ENCODE measurements at places on chromosomes 1 and 21.

DNA sequence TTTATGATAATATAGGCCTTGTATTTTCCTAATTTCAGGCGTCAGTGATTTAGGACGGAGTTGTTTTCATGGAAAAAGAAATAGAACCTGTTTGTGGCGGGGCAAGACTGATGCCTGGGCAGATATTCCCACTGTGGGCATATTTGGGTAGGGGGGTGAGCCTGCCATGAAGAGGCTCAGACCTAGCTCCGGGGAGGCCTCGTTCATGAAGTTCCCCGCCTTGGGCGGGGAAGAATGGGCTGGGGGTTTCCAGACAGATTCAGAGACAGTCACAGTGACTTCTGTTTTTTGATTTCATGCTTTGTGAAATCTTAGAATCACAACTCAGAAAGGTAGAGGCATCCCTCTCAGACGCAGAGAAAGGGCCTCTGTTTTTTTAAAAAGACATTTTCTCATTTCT lies 36.1 kb downstream of the RUNX3 start:
- no peak for DNase-seq

DNA sequence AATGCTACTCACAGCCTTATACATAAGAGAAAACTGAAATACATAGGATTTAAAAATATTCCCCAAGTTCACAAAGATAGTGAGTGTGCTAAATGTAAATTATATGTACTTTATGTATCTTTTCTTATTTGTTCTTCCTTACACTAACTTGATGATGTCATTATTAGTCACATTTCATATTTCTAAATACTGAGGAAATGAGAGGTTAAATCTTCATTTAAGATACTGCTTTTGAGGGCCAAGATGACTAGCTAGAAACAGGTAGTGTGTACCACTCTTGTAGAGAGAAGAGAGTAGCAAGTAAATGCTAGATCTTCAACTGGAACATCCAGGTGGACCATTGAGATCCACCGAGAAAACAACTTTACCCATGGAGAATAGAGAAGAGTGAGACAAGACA lies 29.8 kb downstream of the PYHIN1 start:
- DNase-seq, result no peak

DNA sequence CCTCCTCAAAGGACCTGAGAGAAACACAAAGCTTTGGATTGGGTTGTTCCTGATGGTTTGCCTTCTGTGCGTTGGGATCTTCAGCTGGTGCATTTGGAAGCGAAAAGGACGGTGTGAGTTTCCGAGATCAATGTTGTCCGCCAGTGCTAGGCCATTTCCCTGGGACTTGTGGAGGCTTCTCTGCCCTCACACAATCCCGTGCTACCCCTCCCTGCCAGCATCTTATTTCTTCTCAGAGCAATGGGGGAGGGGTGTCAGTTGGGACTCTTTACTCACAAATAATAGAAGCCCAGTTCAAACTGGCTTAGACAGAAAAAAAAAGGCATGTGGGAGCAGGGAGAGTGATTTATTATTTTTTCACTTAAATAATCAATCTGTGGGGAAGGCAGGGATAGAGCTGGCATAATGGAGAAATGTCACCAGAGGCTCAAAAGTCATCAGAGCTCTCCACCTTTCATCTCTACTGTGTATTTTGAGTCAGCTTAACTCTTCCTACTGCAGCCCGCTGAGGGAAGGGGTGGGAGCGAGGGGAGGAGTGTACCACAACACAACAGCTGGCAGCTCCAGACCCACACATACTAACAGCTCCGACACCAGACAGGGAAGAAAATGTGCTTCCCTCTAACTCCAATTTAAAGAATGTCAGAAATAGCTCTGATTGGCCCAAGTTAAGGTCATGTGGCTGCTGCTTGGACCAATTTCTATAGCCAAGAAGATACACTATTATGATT lies 22.4 kb downstream of the LY9 start:
- DNase-seq, result no peak

GRCh38 chr1:235749755-235750300 lies 100.2 kb upstream of the GNG4 start:
- DNase-seq, result no peak

- DNase-seq, result no peak
These were observed 403.1 kb downstream of the RRAGC start for GRCh38 chr1:38456531-38456876.

GRCh38 chr1:245829194-245829593 lies 674.4 kb downstream of the KIF26B start:
- no peak for DNase-seq

- no peak for DNase-seq
These were observed 11.2 kb downstream of the CASQ2 start for GRCh38 chr1:115757326-115757725.

GRCh38 chr1:151443846-151444782 lies 15.2 kb downstream of the POGZ start:
- peak; percentile 86 for DNase-seq

DNA sequence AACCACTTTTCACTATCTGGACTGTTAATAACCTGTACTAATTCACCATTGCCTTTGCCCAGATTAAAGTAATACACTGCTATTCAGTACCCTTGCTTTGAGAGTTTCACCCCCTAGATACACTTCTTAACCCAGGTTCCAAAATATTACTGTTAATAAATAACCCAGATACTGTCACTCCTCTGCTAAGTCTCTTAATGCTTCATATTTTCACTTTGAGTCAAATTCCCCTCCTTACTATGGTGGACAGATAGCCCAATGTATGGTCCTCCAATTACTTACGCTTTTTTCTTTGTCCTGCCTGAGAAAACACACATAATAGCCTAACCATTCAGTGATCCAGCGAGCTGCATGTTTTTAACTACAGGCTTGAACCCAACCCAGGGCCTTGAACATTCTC lies 152.5 kb downstream of the NEGR1 start:
- no peak for DNase-seq

GRCh38 chr21:41957991-41958766 lies 4.4 kb upstream of the C2CD2 start:
- DNase-seq, result peak; percentile 35

- DNase-seq, result no peak
These were observed 4.5 kb upstream of the SDC3 start for GRCh38 chr1:30912913-30913652.

GRCh38 chr1:116489231-116489697 lies 81.6 kb downstream of the CD58 start:
- DNase-seq, result no peak

DNA sequence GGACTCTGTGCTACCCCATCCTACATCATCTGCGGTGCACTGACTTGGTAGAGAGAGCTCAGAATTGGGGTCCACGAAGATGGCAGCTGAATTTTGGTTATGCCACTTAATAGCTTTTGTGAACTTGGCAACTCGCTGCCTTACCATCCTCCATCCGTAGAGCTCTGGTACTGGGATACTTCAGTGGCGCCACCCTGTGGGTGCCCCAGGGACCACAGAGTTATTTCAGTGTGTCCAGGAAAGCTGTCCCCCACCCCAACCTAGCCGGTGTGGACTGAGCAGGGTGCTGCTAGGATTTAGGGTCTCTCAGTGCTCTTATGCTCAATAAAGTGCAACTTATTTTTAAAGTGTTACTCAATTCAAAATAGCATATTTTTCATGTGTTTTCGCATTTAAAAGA lies 9.0 kb upstream of the USF1 start:
- no peak for DNase-seq

DNA sequence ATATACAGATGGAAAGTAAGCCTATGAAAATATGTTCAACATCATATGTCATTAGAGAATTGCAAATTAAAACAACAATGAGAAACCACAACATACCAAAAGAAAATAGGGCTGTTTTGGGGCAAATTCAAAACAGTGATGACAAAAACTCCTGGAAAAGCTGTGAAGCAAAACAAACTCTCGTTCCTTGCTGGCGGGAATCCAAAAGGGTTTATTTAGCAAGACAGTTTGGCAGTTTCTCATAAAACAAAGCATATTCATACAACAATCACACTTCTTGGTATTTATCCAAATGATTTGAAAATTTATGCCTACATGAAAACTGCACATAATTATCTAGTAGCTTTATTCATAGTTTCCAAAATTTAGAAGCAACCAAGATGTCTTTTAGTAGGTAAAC lies 44.4 kb downstream of the COL11A1 start:
- DNase-seq, result no peak

DNA sequence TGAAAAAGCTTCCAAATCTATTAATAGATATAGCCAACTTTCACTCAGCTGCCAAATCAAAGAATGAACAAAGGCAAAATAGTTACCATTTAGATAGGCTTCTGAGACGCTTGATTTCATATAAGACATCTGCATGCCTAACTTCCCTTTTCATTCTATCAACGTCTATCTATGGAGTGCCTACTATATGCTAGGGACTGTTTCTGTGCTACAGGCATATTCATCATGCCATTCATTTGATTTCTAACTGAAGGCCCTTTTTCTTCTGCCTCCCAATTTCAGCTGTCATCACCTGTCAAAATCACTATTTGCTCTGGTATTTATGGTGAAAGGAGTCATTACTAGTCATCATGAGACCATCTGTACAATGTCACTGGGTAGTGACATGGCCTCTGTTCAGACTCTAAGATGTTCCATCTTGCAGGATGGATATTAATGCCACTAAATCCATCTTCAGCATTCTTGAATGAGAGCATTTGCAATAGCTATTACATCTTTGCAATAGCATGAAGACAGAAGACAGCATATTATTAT lies 4.3 kb upstream of the KRTAP13-1 start:
- DNase-seq, result no peak

DNA sequence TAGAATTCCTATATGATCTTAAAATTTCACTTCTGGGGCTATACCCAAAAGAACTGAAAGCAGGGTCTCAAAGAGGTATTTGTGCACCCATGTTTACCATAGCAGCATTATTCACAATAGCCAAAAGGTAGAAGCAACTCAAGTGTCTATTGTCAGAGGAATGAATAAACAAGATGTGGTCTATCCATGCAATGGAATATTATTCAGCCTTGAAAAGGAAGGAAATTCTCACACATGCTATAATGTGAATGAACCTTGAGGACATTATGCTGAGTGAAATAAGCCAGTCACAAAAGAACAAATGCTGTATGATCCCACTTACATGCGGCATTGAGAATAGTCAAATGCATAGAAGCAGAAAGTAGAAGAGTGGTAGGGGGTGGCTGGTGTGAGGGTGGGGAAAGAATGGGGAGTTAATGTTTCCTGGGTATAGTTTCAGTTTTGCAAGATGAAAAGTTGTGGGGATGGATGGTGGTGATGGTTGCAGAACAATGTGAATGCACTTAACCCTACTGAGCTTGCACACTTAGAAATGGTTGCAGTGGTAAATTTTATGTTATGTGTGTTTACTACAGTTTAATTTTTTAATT lies 122.4 kb downstream of the TOMM20 start:
- DNase-seq, result no peak

GRCh38 chr1:157968508-157968907 lies 24.9 kb upstream of the KIRREL1 start:
- DNase-seq, result peak; percentile 57

DNA sequence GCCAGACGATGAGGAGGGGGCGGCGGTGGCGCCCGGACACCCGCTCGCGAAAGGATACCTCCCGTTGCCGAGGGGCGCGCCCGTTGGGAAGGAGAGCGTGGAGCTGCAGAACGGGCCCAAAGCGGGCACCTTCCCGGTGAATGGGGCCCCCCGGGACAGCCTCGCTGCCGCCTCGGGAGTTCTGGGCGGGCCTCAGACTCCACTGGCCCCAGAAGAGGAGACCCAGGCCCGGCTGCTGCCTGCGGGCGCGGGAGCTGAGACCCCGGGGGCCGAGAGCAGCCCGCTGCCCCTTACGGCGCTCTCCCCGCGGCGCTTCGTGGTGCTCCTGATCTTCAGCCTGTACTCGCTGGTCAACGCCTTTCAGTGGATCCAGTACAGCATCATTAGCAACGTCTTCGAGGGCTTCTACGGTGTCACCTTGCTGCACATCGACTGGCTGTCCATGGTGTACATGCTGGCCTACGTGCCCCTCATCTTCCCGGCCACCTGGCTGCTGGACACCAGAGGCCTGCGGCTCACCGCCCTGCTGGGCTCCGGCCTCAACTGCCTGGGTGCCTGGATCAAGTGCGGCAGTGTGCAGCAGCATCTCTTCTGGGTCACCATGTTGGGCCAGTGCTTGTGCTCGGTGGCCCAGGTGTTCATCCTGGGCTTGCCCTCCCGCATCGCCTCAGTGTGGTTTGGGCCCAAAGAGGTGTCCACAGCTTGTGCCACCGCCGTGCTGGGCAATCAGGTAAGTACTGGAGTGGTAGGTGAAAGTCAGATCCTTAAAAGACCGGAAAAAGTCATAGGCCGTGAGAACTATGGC lies 588 bp downstream of the FLVCR1 start:
- DNase-seq, result no peak

GRCh38 chr1:235404190-235404589 lies 37.0 kb downstream of the TBCE start:
- no peak for DNase-seq

DNA sequence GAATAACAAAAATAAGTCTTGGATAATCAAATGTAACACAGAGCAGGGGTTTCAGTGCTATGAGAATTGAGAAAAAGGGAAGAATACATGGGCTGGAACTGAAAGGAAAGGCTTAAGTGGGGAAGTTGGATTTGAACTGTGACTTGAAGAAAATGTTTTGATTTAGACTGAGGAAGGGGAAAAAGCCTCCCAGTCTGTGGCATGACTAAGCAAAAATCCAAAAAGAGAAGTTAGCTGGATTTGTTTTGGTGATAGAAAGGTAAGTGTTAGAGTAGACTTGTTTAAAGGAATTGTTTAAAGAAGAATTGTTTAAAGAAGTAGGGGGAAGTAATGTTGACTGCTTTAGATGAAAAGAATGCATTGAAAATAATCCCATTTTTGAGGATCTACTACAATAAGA lies 46.0 kb downstream of the KCNK2 start:
- no peak for DNase-seq

DNA sequence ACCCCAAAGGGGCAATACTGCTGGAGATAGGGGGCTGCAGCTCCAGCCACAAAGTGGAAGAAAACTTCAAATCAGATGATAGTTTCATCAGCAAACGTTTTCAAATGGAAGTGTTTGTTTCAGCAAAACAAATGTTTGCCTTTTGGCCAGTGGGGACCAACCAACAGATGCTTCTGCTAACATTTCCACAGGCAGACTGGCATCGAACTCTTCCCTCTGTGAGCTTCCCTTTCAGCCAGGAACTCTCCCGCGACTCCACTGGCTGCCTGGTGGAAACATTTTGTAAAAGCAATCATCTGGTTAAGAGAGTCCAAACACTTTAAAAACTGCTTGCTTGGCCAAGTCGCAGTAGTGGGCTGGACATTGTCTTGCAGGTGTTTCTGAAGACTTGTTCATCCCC lies 30.7 kb downstream of the CENPF start:
- DNase-seq, result no peak

- DNase-seq, result no peak
These were observed 73.9 kb downstream of the SLC66A1 start for GRCh38 chr1:19385869-19386591.

GRCh38 chr1:159664247-159664646 lies 50.1 kb downstream of the CRP start:
- DNase-seq, result no peak

- no peak for DNase-seq
These were observed at the start of gene GBP4 for GRCh38 chr1:89198491-89199072. Gene GBP4 (minus strand): TSS chr1:89198942. CDS start chr1:89198834, 108 bp downstream.

GRCh38 chr1:175792136-175792535 lies 48.7 kb upstream of the TNR start:
- DNase-seq, result peak; percentile 21
